ENCODE measurements at places on chromosomes 5 and 9.

DNA sequence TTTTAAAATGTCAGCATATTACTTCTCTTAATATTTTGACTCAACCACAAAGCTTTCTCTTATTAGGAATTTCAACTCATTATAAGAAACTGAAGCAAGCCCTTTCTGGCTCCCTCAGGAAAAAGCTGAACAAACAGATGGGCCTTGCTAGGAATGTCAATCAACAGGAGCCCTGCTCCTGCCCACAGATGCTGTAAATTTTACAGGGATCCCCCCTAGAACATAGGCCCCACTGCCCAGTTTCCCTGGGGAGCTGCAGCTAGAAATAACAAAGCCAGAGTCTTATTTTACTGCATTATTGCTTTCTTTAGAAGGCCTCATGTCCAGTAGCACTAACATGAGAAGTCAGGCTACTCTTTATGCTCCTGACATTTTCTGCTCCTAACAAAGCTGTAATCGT, 103.8 kb downstream of the PCSK1 start:
- DNase-seq, result no peak

- DNase-seq, result no peak
Measured at GRCh38 chr5:35129921-35130485, 82.3 kb upstream of the AGXT2 start.

- no peak for DNase-seq
Measured at GRCh38 chr9:116697362-116697761, 10.3 kb downstream of the TRIM32 start.

DNA sequence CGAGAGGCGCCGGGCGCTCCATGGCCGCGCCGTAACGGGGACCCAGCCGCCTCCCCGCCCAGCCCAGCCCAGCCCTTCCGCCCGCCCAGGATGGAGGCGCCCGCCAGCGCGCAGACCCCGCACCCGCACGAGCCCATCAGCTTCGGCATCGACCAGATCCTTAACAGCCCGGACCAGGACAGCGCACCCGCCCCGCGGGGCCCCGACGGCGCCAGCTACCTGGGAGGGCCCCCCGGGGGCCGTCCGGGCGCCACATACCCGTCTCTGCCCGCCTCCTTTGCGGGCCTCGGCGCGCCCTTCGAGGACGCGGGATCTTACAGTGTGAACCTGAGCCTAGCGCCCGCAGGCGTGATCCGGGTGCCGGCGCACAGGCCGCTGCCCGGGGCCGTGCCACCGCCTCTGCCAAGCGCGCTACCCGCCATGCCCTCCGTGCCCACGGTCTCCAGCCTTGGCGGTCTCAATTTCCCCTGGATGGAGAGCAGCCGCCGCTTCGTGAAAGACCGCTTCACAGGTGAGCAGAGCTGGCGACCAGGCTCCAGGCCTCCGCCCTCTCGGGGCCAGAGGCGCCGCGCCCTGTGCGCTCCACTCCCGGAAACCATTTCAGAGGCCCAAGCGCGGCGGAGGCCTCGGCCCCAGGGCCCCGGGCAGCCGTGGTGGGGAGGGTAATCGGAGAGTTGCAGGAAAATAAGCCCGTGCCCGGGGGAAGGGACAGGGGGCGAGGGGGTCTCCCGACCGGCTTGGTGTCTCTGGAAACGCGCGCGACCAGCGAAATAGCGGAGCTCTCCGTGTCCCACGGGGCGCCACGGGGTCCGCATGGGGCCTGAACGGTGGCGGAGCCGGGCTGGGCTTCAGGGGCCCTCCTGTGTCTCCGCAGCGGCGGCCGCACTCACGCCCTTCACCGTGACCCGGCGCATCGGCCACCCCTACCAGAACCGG, 496 bp downstream of the TLX3 start:
- no peak for DNase-seq

DNA sequence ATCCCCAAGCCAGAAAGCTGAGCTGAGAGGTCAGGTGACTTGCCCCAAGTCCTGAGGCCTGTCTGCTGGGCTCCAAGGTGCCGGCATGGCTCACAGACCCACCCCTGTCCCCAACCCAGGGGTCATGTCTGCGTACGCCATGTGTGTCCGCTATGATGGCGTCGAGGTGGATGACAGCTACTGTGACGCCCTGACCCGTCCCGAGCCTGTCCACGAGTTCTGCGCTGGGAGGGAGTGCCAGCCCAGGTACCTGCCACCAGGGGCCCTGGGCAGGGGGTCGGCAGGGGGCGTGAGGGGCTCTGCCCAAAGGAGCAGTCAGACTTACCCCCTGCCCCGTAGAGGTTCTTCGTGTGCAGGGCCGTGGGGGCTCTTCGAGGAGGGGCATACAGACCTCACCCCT, 32.3 kb downstream of the ADAMTSL2 start:
- no peak for DNase-seq
